ENCODE measurements at places on chromosomes 5 and 9.

- no peak for DNase-seq
Observed at GRCh38 chr9:8436786-8437185, 637.2 kb upstream of the DMAC1 start.

DNA sequence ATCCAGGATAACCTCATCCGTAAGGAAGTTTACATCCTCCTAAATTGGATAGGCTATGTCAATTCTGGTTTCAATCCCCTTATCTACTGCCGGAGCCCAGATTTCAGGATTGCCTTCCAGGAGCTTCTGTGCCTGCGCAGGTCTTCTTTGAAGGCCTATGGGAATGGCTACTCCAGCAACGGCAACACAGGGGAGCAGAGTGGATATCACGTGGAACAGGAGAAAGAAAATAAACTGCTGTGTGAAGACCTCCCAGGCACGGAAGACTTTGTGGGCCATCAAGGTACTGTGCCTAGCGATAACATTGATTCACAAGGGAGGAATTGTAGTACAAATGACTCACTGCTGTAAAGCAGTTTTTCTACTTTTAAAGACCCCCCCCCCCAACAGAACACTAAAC, 1.3 kb downstream of the ADRB2 start:
- no peak for DNase-seq

- DNase-seq: no peak
Observed at GRCh38 chr9:79254900-79255650, 316.7 kb upstream of the TLE4 start.

- no peak for DNase-seq
Observed at GRCh38 chr9:30244877-30245276, 2139.6 kb upstream of the ACO1 start.

DNA sequence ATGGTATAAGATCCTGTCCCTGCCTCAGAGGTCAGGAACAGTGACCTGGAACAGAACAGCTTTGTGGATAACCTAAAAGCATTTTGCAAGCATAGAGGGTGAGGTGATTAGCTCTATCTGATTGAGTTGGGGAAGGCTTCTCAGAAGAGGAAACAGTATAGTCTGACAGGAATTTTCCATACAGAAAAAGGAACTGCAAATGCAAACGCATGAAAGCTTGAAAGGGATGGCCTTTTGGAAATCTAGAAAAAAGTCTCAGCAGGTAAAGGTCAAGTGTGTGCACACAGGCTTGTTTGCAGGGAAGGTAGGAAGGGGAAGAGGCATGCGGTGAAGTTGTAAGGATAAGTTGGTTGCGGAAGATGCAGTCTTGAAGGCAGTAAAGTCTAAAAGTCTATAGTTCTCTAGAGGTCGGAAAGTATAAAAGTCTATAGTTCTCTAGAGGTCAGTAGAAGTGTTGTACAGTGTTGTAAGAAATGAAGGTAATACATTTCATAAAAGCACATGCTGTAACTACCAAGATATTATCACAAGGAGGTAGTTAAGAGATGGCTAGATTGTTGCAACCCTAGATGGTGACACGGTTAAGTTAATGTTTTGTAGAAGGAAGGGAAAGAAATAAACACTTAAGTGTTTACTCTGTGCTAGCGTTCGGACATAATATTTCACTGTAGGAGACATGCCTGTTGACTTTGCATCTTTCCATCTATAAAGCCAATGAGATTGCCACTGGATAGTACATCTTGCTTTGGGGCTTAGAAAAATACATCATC, 16.7 kb upstream of the HSPB3 start:
- DNase-seq: no peak

- DNase-seq: no peak
Observed at GRCh38 chr5:60810438-60811085, 33.5 kb downstream of the ELOVL7 start.

GRCh38 chr9:22722492-22722891, 275.9 kb downstream of the DMRTA1 start:
- DNase-seq: no peak

All from NCI-H345 (cell line).